H54 (cell line): ENCODE measurements at places on chromosomes 4 and X.

GRCh38 chrX:30282527-30282926 lies 26.7 kb downstream of the NR0B1 start:
- DNase-seq = no peak

- no peak for DNase-seq
Observed at GRCh38 chr4:49044270-49044669, 58.2 kb downstream of the CWH43 start.

- DNase-seq = no peak
Observed at GRCh38 chr4:174314770-174315169, 31.1 kb downstream of the CEP44 start.

DNA sequence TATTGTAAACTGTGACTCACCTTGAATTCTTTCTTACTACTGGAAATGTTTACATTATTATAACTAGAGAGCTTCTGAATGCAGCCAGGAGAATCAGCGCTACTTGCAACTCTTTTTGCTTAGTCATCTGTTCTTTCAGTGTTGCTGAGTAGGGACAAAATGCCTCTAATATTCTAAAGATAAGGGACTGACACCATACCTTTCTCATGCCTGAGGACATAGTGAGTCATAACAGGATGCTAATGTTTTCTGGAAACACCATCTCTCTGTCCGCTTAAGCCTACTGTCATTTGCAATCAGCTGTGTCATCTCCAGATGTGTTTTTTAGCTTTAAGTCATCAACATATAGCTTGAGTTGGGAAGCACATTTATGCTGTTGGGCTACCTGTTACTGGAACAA lies 108.3 kb downstream of the QRFPR start:
- no peak for DNase-seq

GRCh38 chr4:59518005-59518823 lies 1681.9 kb upstream of the ADGRL3 start:
- DNase-seq = no peak
